ENCODE measurements at places on chromosomes 7 and 10. TPM values are rescaled to one million over a fixed set of nuclear protein-coding genes. Genes with fewer than 3 reads are reported as not detected.

GRCh38 chr10:75544386-75544785 lies 113.0 kb downstream of the LRMDA start:
- peak; percentile 14 for DNase-seq

GRCh38 chr7:78514634-78515033 lies 716.1 kb downstream of the PHTF2 start:
- no peak for DNase-seq

DNA sequence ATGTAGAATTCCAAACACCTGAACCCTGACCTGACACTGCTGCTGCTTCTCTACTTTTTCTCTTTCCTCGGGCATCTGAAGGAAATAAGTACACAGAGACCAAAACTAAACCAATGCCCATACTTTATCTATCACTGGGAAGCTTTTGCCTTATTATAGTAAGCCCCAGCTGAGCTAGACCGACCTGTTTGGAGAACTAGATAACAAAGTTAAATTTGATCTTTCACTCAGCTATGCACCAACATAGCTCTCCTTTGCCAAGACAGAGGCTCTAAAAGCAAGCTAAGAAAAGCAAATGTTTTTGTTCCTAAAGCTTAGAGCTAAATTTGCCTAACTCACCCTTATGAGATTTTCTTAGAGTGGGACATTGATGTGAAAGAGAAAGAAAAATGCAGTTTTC lies 39.1 kb downstream of the NHLRC2 start:
- DNase-seq, result no peak

The CLCN1 gene
- total RNA-seq, result not detected

The MTPN gene
- total RNA-seq, result 183 TPM

The SORCS3 gene
- total RNA-seq, result 1.00 TPM

- no peak for DNase-seq
These were observed 27.7 kb upstream of the CAMK1D start for GRCh38 chr10:12321641-12322040.

The SLC16A12 gene
- total RNA-seq, result 0.31 TPM

The MXI1 gene
- 35.4 TPM for total RNA-seq

- peak; percentile 97 for DNase-seq
These were observed 527.3 kb upstream of the GHITM start for GRCh38 chr10:83612050-83612449.

The SYT15B gene
- 1.5 TPM for total RNA-seq

DNA sequence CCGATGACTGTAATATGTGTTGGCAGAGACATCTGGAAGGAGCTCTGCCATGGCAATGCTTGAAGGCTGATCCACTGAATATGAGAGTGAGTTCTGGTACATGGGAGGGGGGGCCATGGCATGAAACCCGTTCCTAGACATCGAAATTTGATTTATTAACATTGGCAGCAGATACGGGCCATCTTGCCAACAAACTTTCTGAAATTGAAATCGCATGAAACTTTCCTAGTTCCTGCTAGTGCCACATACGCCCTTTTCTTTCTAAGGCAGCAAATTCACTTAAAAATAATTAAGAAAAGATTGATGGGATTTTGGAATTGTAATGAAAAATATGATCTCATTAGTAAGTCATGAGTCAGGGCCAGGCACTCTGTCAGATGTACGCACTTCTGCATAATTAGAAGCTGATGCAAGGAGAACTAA lies 91.8 kb upstream of the KMT2C start:
- DNase-seq, result peak; percentile 56

Data from astrocyte (in vitro differentiated cells and primary cell).